Suppressor macrophage treated with lipopolysaccharide for 4 hours (primary cell): ENCODE measurements at places on chromosomes 3 and 15.

DNA sequence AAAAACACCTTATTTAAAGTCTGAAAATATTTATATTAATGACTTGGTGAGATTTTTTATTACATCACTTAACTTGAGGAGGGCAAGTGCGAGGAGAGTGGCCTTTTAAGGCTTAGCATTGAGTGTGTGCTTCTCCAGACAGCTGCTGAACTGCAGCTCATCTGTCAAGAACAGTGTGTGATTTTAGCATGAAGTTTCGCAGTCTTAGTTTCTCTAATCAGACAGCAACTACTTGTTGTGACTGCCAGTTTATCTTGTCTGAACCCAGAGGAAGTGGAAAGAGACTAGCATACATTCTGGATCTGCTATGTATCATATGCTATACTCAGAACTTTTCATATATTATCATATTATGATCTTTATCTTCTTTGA, 291.7 kb upstream of the ROPN1 start:
- no peak for DNase-seq

DNA sequence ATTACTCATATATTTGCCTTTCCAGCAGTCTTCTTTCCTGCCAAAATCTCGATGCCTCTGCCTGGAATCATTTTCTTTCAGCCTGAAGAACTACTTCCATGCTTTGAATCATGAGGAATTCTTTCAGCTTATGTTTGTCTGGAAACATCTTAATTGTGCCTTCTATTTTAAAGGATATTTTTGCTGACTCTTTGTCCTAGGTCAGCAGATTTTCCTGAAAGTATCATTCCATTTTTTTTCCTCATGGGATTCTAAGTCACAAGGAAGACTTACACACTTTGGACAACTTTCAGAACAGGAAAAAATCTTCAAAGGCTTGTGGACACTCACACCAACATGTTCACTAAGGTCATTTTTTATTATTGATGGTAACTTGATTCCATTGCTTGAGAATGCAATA, 10.1 kb downstream of the PRR23E start:
- DNase-seq: no peak

- DNase-seq: no peak
Measured at GRCh38 chr3:107675233-107675900, 152.6 kb downstream of the BBX start.

DNA sequence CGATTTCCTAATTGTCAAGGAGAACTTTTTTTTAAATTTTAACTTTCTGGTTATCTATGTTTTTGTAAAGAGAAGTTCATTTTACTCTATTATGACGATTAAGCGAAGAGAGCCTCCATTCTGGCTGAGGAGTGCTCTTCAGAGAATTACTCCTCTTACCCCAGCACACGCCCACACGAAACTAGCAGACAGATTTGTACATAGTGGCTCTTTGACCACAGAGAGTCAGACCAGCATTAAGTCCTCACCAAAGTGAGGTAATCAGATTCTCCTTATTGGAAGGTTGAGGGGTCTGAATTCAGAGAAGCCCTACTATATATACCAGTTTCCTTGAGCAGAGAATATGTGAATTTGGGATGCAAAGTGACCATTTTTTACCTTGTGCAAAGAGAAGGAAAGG, 204.8 kb upstream of the TSC22D2 start:
- no peak for DNase-seq

GRCh38 chr3:104805042-104805441, 561.7 kb upstream of the ALCAM start:
- DNase-seq: no peak

- DNase-seq: no peak
Measured at GRCh38 chr15:86488046-86488445, 408.4 kb downstream of the AGBL1 start.

DNA sequence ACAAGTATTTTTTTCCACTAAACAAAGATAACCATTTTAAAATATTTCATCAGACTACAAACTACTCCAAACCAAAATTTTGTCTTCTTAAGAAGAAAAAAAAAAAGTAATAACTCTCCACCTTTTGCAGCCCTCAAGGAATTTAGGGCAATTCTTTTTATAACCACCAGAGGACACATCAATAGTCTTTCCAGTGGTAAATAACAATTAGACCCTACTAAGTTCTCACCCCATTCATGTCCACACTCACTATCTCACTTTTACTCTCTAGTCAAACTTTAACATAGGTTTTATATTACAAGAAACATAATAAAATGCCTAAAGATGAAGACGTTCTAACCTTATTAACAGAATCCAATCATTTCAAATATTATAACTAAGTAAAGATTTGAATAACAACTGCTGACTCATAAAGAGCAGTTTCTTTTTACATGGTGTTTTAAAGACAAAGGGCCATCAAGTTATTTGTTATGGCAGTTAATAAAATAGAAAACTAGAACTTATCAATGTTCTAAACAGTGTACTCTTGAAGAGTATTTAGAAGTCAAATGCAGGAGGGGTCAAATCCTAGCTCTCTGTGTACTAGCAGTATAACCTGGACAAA, 33.0 kb downstream of the CCDC39 start:
- no peak for DNase-seq

DNA sequence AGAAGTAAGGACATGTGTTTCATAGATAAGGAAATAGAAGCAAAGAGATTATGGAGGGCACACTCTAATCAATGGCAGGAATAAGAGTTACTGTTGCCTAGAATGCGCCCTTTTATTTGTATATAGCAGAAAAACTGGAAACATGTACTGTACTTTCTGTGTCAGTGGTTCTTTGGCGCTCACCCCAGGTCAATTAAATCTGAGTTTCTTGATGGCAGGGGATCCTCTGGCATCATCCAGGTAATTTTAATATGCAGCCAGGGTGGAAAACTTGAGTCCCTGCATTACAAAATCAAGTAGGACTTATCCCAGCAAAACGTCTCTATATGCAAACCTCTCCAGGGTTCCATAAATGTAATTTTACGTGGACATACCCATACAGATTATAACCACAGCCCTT, 284.1 kb downstream of the IL5RA start:
- DNase-seq: no peak

GRCh38 chr3:102125994-102126368, 276.7 kb downstream of the NFKBIZ start:
- DNase-seq: no peak

DNA sequence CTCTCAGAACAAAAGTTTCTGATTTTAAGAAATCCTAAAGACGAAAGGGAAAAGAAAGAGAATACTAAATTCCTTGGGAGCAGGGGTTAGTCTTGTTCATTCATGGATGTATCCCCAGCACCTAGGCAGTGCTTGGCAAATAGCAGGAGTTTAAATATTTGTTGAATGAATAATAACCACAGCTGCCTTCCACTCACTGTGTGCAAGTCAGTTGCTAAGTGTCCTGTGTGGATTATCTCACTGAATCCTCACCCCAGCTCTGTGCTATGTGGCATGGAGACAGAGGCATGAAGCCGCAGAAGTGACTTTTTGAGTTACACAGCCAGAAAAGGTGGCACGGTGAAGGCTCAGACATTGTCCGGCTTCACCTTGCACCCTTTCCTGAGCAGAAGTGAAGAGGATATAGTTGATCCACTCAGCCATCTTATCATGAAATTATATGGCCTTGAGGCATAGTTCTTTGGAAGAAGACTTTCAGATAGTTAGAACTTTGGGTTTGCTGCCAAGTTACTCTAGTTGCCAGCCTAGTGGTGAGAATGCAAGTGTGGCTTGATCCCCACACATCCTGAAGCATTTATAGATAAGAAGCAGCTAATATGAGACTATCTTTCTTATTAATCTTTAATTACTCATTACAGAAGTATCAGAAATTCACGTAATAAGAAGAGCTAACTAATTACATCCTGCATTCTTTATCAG, 355.5 kb downstream of the LRTM1 start:
- DNase-seq: no peak

GRCh38 chr3:12060139-12060845, 56.1 kb downstream of the SYN2 start:
- DNase-seq: no peak

- DNase-seq: peak; percentile 72
Measured at GRCh38 chr15:72564091-72564490, 90.0 kb downstream of the ARIH1 start.

GRCh38 chr3:159273070-159273469, 471.2 kb downstream of the MFSD1 start:
- no peak for DNase-seq

GRCh38 chr3:123067689-123068600, 1.1 kb downstream of the PDIA5 start:
- DNase-seq: peak; percentile 21

GRCh38 chr3:101976473-101976872, 127.2 kb downstream of the NFKBIZ start:
- DNase-seq: no peak

DNA sequence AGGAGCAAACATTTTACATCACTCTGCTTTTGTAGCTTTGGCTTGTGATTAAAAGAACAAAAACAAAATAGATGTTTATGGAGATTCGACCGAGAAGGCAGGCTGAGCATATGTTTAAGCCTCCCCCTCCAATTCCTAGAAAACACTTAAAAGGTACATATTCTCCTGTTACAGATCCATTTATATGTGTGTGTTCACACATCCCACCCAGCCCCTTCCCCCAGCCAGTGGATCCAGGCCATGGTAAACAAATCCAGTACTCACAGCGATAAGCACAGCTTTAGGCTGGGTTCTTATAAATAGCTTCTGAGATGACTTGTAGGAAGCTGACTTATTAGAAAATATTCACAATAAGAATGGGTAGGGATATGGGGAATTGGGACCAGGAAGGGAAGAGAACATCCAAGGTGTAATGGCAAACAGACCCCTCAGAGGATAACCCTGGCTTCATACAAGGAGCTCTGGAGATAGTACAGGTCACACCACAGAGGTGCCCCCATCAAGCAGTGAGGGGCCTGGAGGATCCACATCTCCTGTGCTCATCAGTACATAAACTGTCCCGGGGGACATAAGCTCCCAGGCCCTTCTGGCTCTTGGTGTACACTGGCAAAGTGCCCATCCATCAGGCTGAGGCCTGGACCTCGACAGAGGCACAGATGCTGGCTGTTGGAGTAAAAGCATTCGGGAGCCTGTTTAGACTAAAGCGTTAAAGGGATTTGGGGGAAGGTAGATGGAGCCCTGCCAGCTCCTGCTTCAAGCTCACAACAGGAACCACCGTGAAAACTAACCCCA, 70.0 kb upstream of the UBE2E1 start:
- no peak for DNase-seq

GRCh38 chr3:171317171-171317570, 143.0 kb downstream of the TNIK start:
- no peak for DNase-seq

- DNase-seq: peak; percentile 54
Measured at GRCh38 chr3:143832433-143832832, 15.8 kb downstream of the SLC9A9 start.

DNA sequence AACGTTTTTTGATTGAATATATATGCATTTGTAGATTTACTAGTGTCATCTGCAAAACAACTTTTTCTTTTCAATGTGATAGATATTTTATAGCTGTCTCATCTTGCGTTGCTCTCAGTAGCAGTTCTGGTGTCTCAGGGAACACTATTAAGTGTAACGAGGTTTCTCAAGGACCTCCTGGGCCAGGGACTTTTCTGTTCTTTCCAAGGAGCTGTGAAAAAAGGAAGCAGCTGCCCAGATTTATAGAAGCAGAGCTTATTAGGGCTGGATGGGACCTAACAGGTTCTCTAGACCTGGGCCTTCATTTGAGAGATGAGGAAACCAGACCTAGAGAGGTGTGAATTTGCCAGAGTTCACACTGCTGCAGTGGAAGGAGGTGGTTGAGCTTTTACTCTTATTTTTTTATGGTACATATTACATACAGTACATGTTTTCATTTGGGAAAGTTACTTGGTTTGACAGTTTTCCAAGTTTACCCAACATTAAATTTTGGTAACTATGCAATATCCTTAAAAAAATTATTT, 16.1 kb downstream of the MAP2K1 start:
- DNase-seq: peak; percentile 27

DNA sequence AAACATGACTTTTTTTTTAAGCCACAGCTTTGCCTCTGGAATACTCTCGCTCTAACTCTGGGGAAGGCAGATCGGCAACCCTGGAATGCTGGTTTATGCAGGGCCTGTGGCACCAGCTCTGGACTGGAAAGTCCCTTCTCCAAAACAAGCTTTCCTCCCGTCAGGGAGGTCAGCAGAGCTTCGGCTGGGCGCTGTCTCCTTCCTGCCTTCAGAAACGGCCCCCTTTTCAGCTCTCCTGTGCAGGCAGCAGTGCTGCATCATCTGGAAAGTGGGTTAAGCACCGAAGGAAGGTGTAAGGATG, 42.7 kb upstream of the SKOR1 start:
- no peak for DNase-seq

- DNase-seq: no peak
Measured at GRCh38 chr3:56813653-56813960, 11.9 kb upstream of the ARHGEF3 start.

DNA sequence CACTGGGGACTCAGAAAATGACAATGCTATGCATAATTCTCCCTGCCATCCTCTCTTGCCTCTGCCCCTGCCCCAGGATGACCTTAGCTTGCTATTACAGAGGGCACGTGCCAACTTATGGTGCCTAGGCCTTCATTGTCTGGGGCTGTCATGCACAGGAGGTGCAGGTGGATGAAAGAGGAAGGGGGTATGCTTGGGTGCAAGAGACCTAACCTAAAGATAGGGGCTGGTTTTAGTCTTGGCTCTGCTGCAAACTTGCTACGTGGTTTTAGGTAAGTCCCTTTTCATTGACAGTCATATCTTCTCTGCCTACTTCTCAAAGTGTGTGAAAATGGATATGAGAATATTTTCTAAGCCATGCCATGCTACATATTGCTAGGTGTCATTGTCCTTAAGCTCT, 161.3 kb downstream of the EPHB1 start:
- DNase-seq: no peak

DNA sequence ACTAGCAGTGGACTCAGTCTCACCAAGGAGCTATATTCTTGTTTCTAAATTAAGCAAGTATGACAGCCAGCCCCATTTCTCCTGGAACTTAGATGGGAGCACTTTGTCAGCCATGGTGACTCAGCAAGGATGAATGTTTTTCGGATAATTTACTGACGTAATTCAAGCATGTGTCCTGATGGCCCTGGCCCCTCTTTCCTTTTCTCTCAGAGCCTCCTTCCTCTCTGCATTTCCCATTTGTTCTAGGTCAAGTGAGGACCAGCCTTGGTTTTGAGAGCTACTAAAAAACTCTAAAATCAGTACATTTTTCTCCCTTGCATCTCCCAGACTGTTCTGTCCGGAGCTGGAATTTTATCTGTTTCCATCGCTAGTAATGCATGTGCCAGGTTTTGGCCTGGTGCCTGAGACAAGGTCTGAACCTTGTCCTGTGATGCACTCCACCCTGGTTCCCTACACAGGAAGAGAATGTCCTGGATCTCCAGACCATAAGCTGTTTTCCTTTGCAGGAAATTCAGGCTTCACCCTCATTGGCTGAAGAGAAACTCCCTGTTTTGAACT, 256.6 kb upstream of the ROPN1 start:
- peak; percentile 63 for DNase-seq
